ENCODE measurements at places on chromosomes 7 and 10.

DNA sequence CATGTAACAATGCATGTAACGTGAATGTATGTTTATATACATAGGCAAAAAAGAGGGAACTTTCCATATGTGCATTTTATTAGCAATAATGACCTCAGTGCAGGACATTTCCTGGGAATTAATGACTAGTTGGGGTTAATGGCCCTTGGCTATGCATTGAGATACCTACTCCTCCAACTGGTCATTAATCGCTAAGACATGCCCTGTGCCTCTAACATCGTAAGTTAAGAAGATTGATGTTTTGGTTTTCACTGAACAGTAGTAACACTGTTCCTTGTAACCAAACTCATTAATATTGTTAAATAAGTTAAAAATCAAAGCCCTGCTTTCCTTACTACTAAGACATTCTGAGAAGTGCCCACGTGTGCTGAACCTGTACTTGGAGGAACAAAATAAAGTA is 61.7 kb downstream of the SEMA3D start:
- no peak for DNase-seq

DNA sequence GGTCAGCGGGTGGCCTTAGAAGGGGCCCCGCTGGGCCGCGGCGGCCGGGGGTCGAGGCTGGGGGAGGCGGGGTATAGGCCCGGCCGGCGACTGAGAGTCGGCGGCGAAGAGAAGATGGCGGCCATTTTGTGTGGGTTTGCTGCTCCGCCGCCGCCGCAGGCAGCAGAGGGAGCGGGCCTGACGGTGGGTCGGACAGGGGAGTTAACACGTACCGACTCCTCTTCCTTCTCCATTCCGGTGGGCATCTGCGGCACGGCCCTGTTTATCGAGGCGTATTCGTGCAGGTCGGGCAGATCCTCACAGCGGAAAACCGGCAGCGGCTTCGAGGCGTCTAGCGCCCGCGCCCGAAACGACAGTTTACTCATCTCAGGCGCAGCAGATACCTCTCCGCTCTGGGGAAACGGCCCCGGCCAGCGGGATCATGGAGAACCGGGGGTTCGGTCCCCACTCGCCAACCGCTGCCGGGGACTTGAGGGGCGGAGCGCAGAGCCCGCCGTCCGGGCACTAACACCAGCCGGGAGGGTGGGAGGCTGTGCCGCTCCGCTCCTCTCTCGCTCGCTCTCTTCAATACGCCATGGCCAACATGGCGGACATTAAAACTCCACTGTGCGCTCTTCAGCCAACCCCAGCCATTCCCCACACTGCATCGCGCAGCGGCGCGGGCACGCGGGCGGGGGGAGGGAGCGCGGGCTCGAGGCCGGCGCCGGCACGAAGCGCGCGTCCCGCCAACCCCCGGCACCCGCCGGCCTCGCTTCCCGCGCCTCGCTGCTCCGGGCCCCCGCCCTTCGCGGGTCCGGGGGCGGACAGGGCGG is at the start of gene EPC1:
Gene EPC1, minus strand, starts transcription at position 608 of the 812 bp plus-strand sequence. Its CDS starts 243 bp downstream, at position 365.
- peak; percentile 97 for DNase-seq

DNA sequence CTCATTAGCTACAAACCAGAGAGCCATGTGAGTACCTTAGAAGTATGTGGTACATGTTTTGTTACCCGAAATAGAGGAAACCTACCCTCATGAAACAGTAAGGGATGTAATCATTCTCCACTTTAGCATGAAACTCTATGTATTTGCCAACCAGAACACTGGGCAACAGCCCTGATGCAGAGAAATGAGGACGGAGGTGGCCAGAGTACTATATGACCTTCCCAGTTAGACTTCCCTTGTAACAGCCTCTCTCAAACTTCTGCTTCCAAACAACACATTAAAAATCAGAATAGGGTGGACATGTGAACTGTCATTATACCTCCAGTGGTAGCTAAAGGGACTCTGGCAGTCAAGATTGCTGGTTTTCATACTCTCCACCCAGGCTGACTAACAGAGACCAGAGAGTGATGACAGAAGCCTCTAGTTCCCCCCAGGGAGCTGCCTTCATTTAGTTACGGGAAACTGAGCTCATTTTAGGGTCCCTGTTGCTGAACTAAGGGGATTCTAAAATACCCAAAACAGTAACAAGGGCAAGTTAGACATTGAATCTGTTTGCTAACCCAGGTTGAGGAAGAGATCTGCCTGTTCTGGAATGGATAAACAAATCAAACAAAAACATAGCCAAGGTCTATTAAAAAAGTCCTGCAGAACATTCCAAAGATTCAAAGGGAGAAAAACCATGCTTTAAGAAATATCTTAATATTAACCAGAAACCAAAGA is 83.1 kb downstream of the VPS41 start:
- DNase-seq: no peak

DNA sequence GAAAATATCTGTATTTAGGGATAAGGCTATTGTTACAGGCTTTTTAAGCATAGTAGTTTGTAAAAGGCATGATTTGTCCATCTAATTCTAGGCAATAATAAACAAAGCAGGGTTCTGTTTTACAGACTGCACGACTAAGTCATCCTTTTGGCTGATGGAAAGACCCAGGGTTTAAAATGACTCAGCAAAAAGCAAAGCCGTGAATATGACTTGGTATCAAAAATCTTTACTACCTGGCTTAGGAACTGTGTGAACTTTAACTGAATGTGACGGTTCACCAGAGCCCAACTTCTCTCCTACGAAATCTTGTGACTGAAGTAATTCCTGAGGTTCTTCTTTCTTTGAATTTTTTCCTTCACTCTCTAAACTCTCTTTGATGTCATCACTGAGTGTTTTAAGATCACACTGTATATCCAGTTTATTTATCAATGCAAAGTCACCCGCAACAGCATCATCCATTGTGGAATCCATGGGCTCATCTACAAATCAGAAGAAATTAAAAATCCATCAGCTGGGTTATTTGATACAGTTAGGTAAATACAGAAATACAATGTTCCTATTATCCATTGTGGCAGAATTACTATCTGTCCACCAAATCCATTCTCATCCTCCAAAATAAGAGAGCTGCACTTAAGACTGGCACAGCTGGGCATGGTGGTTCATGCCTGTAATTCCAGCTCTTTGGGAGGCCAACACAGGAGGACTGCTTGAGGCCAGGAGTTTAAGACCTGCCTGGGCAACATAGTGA is 17.0 kb downstream of the ATE1 start:
- no peak for DNase-seq

- no peak for DNase-seq
These were observed 7.9 kb upstream of the ARPC1B start for GRCh38 chr7:99366646-99367045.

GRCh38 chr7:102291056-102291915 is 4.6 kb downstream of the SH2B2 start:
- DNase-seq: no peak

DNA sequence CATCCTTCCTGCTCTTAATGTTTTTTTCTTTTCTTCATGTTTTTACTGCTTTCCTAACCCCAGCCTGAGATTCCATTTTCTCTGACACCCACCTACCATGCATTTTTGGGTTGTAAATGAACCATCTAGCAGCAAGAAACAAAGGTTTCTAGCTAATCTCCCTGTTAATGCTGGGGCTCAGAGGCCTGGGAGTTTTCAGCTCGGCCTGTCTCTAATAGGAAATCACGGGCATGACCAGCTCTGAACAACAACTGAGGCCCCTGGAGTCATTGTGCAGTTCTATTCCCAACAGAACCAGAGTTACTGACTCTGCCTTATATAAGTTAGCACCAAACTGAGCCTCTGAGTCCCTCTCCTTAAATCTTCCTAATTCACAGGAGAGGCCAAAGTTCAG is 134.8 kb downstream of the CFAP58 start:
- DNase-seq: no peak

DNA sequence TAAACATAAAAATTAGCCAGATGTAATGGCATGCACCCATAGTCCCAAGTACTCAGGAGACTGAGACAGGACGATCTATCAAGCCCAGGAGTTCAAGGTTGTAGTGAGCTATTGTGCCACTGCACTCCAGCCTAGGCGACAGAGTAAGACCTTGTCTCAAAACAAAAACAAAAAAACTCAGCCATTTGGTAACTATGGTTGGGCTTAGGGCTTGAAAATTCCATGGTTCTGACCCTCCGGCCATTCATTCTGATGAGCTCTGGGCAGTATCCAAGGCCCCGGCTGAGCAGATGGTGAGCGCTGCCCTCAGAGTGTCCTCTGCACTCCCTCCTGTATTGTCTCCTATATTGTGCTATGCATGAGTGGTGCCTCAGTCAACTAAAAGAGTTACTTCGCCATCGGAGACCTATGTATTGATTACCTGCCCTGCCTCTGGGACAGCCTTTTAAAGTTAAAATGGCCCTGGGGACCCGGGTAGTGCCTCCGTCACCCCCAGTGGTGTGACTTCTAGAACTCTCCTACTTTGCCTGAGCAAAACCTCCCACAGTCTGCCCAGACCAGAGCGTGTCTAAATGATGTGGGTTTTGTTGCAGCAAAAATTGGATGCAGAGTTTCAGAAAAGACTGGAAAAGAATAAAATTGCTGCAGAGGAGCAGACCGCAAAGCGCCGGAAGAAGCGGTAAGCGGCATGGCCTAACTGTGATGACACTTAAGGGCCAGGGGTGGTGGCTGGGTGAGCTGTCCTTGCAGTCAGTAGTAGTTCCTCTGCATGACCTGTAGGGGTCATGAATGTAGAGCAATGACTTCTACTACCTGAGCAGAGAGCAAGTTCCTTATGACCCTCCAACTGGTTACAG is 8.1 kb downstream of the PRKRIP1 start:
- peak; percentile 82 for DNase-seq

- DNase-seq: no peak
These were observed 82.7 kb downstream of the RPS24 start for GRCh38 chr10:78116361-78116760.

DNA sequence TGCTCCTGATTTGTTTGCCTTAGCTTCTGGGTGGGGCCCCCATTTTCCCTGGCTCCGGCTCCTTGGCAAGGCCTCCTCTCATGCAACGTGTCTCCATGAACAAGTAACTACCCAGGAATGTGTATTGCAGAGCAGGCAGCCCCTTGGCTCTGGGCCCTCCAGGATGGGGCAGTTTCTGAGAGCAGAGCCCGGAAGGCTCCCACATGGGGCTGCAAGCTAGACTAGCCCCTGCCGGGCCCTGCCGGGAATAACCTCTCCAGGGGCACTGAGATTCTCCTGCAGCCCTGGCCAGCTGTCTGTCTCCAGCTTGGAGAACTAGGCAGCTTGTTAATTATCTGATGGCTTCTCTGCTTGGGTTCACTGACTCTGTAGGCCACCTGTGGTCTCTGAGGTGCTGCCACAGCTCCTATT is 184.0 kb upstream of the INHBA start:
- DNase-seq: no peak

- DNase-seq: peak; percentile 24
These were observed 163.9 kb upstream of the PPP1R3A start for GRCh38 chr7:114082642-114083165.

- no peak for DNase-seq
These were observed 30.8 kb upstream of the SLC13A1 start for GRCh38 chr7:123230603-123231002.

- peak; percentile 93 for DNase-seq
These were observed 11.5 kb upstream of the OGA start for GRCh38 chr10:101829561-101830315.

DNA sequence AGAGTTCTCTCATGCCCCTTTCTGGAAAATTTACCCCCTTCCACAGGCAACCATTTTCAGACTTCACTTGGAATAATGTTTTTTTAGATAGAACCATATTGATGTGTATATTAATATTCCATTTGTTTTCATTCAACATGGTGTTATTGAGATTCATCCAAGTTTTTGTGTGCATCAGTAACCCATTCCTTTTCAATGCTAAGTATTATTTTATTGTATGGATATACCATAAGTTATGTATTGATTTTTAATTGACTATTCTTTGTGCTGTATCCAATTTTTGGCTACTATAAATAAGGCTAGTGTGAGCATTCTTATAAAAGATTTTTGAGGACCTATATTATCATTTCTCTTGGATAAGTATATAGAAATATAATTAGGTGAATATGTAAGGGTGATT is 1025.7 kb downstream of the GRM8 start:
- no peak for DNase-seq

DNA sequence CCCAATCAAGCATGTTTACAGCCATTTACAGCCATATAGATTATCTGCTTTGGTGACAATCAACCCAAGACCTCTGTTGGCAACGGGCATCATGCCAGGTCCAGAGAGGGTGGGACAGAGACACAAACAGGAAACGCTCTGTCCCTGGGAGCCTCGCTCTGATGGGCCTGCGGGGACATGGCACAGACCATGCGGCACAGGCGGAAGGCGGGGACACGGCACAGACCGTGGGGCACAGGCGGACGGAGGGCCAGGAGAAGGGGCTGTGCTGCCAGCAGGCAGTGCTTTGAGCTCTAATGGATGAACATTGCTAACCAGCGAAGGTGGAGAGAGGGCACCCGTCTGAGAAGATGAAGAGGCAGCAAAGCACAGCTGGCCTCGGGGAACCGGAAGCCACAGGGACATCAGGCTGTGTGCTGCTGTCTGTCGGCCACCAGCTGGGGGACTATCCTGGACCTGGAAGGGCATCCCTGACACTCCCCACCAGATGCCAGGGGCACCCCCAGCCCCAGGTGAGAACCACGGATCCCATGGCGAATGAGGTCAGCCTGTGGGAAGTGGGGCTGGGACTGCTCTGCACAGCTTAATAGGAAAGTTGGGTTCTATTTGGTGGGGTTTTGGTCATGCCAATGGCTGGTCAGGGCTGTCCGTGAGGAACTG is 61.0 kb downstream of the DIP2C start:
- DNase-seq: peak; percentile 69

DNA sequence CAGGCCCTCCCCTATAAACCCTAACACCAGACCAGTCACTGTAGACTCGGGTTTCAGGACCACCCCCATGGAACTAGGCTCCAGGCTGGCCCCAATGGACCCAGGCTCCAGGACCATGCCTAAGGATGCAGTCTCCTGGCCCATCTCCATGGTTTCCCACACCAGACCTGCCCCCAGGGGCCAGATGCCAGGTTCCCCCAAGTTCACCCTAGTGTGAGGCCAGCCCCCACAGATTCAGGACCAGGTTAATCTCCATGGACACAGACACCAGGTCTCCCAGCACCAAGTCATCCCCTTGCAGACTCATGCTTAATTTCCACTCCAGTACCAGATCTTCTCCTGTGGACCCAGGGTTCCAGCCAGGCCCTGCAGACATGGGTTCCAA is 103.8 kb upstream of the LANCL2 start:
- peak; percentile 7 for DNase-seq

DNA sequence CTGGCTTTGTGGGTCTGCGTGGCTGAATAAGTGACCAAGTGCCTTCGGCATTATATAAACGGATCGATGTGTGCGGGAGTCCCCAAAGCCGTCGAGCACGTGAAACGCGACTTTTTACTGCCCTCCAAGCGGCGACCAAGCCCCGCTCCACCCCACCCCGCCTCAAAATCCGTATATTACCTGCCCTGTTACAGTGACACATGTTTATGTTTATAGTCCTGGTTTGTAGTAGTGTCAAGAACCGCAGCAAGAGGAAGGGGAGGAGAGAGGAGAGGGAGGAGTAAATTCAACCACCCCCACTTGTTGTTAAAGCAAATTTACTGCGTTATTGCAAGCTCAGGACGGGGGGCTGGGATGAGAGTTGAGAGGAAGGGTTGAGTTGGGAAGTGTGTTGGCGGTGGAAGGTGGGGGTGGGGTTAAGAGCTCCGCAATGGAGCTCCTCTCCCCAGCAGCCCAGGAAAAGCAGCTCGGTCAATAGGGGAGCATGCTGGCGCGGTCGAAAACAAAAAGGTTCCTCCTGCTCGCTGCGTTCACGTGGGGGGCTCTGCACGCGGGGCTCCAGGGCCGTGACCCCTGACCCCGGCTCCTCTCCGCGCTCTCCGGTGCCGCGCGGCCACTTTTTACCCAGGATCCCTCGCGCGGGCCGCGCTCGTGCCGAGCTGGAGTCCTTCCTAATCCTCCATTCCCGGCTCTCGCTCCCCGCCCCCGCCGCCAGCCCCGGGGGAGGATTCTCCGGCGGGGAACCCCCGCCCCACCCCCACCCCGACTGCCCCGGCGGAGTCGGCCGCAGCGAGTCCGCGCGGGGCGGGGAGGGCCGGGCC is at the start of gene SKIDA1:
Gene SKIDA1, minus strand, starts transcription at position 316 of the 821 bp plus-strand sequence. CDS start 7,860 bp downstream, outside the sequence.
- peak; percentile 86 for DNase-seq
